ENCODE measurements at places on chromosomes 1 and 21.

- DNase-seq, result peak; percentile 47
Observed at GRCh38 chr1:165075725-165076370, 280.7 kb downstream of the LMX1A start.

DNA sequence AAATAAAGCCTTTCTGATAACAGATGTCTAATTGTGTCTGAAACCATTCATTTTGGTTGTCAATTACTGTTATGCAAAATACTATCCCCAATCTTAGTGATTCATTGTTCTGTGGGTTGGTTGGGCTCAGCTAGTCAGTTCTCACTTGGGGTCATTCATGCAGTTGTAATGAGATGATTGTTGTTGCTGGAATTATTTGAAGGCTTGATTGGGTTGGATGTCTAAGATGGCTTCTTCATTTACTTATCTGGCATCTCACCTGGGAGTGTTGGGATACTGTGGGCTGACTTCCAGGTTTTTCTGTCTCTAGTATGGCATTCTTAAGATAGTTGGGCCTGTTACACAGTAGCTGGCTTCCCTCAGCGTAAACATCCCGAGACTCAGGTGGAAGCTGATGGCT, 217.8 kb upstream of the B3GALT2 start:
- DNase-seq, result no peak

DNA sequence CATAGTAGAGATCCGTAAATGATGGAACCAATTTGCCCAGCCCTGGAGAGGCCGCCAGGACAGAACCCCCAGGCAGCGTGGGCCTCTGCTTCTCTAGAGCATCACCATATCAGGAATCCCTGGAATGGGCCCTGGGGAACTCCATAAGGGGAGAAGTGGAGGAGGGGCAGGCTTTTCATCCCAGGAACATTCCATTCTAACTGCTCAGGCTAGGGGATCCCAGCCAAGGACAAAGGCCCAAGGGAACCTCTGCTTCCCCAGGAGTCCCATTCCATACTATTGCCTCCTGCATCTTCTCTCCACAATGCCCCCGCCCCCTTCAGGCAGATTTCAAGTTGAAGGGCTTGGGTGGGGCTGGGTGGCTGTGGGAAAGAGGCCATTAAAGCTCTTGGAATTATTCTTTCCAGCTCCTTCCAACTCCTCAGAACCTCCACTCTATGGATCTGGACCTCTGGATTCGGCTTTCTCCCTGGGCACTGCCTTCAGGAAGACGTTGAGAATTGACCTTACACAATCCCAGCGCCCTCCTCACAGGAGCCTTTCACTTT, 6.0 kb downstream of the TRNP1 start:
- peak; percentile 80 for DNase-seq

DNA sequence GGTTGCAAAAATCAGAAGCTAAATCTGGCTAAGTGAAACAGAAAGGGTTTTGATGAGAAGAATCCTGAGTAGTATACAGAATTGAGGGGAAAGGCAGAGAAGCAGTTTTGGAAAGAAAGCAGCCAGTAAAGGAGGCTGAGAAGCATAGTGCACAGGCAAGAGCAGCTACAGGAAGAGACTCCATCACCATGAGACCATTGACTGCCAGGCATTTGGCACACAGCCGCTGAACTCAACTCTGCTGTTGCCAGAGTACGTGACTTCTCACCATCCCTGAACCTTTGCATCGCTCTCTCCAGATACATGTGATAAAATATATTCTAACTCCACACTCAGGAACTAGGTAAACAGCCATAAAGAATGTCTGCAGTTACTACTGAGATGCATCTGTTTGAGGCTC, 128.3 kb upstream of the C1orf21 start:
- DNase-seq, result no peak

- no peak for DNase-seq
Observed at GRCh38 chr1:84373436-84374141, 24.7 kb upstream of the DNASE2B start.

DNA sequence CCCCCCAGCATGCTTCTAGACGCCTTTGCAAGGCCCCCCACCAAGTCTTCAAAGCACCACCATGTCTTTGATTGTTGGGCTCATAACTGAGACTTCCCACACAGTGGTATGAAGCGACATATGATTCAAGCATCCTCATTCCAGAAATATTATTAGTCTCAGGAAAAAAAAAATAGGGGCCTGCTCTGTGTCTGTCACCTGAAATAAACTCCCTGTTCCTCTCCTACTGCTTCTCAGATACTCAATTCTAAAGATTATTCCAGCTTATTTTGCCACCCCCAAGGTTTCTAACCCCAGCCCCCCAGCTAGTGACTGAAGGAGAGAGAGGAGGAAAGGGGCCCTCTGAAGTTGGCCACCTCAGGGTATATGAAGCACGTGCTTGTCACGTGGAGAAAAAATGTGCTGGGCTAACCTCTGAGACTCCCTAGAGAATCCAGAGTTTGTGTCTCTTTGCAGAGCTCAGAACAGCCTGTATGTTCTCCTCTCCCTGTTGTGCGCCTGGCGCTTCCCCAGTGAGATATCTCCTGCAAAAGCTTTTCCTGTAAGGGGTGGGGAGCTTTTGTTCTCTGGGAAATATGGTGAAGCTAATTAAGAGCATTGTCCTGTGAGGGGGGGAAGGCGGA, 35.9 kb upstream of the RASAL2 start:
- DNase-seq, result no peak

DNA sequence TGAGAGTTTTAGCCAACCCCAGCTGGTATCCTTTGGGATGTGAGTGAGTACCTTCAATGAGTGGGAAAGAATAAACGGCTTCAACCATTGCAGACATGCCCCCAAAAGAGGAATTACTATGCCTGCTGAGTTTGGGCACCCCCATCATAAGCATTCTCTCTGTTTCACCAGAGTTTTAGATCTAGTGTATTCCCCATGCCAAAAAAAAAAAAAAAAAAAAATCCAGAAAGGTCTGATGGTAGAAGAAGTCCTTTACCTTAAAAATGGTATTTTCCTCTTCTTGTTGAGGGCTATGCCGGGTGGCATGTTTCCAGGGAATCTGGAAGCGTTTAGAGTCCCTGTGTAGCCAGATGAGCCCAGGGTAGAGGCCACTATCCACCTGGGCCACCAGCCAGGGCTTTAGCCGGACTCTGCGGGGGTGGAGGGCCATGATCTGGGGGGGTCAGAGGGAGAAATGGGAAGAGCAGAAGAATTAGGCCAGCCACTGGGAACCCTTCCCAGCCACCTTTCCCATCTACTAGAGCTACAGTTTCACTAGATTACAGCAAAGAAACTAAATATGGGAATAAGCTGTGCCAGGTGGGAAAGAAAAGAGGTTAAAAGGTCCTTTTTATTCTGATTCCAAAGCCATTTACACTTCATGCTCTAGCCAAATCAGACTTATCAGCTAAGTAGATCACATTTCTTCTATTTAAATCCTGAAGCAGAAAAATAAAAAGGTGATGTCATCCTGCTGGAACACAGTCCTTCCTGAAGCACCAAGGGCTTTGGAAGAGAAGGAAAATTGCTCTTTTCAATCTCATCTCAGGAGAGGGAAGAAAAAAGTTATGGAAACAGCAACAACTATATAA, 4.7 kb downstream of the IRF6 start:
- DNase-seq, result no peak

DNA sequence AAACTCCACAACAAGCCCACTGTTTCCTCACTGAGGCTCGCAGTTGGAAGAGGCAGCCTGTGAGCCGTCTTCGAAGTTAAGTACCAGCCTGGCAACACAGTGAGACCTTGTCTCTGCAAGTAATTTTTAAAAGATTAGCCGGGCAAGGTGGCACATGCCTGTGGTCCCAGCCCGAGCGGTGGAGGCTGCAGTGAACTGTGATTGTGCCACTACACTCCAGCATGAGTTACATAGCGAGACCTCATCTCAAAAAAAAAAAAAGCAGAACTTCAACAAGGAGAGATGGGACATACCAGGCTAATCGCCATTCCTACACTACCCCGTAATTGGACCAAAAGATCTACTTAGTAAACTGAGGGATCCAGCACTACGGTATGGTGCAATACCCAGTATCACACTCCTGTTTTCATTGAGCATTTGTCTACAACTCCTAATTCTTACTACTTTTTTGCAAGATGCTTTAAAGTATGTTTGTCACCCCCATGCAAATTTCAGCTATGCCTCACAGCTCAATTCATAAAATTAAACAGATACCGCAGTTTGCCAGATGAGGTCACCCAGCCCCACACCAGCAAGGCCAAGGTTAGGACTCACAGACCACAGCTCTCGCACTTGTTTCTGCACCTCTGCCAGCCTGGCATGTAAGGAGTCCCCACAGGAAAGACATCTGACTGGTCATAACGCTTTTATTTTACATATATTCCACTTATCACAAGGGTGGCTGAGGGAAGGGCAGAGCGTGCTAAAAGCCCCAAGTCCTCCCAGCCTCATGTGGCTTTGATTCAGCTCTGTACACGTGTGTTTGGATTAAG, 21.0 kb downstream of the SDE2 start:
- no peak for DNase-seq

GRCh38 chr1:25889470-25889869, 14.0 kb upstream of the PAQR7 start:
- DNase-seq, result no peak

DNA sequence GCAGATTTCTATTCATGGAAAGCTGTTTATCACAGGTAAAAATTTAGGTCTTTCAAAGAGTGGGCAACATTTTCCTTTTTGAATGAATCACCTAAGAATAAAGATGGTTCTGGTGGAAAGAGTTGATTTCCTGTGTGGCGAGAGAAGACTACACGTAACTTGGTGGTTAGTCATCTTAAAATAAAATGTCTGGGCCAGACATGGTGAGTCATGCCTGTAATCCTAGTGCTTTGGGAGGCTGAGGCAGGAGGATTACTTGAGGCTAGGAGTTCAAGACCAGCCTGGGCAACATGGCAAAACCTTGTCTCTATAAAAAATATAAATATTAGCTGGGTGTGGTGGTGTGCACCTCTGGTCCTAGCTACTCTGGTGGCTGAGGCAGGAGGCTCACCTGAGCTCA, 65.7 kb downstream of the DISP1 start:
- no peak for DNase-seq

DNA sequence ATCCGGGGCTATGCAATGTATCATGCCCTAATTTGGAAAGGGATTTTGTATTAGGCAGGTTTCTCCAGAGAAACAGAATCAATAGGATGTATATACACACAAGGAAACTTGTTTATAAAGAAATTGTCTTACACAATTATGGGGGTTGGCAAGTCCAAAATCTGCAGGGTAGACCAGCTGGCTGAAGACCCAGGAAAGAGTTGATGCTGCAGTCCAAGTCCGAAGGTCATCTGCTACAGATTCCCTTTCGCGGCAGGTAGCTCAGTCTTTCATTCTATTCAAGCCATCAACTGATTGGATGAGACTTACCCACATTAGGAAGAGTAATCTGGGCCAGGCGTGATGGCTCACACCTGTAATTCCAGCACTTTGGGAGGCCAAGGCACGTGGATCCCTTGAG, 54.6 kb upstream of the CXADR start:
- DNase-seq, result no peak

All from A549 (cell line).